ENCODE measurements at places on chromosomes 12 and 14. TPM values are rescaled to one million over a fixed set of nuclear protein-coding genes. Genes with fewer than 3 reads are reported as not detected.

The INHBC gene
- total RNA-seq, result 123 TPM

The GALNT8 gene
- total RNA-seq, result 0.11 TPM

The C12orf60 gene
- total RNA-seq, result 0.64 TPM

The PRKD1 gene
- 6.2 TPM for total RNA-seq

The ERGIC2 gene
- 47.9 TPM for total RNA-seq

The RPS6KL1 gene
- total RNA-seq, result 4.9 TPM

The PTCSC3 gene
- not detected for total RNA-seq

The RNU7-1 gene
- not detected for total RNA-seq

The TAS2R19 gene
- 1.3 TPM for total RNA-seq

The TTC8 gene
- total RNA-seq, result 25.0 TPM

The STAC3 gene
- 1.1 TPM for total RNA-seq

The ACTN1 gene
- 99.4 TPM for total RNA-seq

The CD163L1 gene
- 1.1 TPM for total RNA-seq

The SLC6A15 gene
- not detected for total RNA-seq

The NRL gene
- 2.7 TPM for total RNA-seq

The BICDL1 gene
- total RNA-seq, result 7.3 TPM

The SPIC gene
- 0.43 TPM for total RNA-seq

The COL2A1 gene
- total RNA-seq, result not detected

The PLEKHA5 gene
- total RNA-seq, result 16.0 TPM

The TSPAN8 gene
- 12.6 TPM for total RNA-seq

The PRPH gene
- not detected for total RNA-seq

The ACOT6 gene
- not detected for total RNA-seq

The BCL2L2 gene
- 11.4 TPM for total RNA-seq

The AICDA gene
- not detected for total RNA-seq

The ALDH2 gene
- 287 TPM for total RNA-seq

The ZFC3H1 gene
- 13.0 TPM for total RNA-seq

The RNASE1 gene
- total RNA-seq, result 106 TPM

The IL22 gene
- not detected for total RNA-seq

The AMHR2 gene
- 0.49 TPM for total RNA-seq

The FGF6 gene
- total RNA-seq, result not detected

The PUS7L gene
- total RNA-seq, result 3.9 TPM

The RASSF3 gene
- total RNA-seq, result 27.3 TPM

The KMT2D gene
- 35.2 TPM for total RNA-seq

The NUMB gene
- 46.5 TPM for total RNA-seq

The A2ML1 gene
- total RNA-seq, result 0.07 TPM

The AQP5 gene
- total RNA-seq, result not detected

The C12orf42 gene
- total RNA-seq, result not detected

The SDR9C7 gene
- not detected for total RNA-seq

The TMEM121 gene
- 3.2 TPM for total RNA-seq

Data from right lobe of liver (tissue), 6 donors.